NCI-H510A treated with DMSO at 0.1 percent for 48 hours (cell line): ENCODE measurements at places on chromosomes 3 and 15.

DNA sequence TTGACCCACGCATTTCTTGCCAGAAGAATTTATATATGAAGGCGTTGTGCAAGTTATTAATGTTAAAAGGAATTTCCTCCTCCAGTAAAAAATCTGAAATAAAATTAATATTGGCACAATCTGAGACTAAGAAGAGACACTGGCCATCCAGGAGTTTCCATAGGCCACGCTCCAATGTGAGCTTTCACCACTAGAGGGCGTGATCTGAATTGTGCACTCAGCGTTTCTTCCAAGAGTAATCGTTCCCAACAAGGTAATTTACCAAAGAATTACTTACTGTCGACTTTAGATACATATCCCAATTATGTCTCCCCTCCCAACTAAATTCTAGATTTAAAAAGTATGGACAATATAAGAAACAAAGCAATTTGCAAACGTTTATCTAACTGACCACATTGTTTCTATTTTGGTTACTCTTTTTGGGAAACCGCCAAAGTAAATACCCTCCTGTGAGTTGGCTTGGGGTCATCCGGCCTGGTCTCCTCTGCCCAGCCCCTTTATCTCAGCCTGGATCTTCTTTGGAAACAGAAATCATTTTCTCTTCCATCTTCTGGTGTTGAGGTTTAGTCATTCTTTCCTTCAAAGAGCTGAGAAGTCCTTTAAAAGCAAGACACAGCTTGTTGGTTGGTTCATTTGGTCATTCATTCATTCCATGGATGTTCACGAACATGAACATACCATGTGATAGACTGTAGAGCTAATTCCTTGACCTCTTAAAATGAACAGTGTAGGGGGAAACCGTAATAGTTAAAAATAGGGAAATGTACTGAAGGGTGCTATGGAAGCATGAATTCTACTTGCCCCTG, 26.2 kb downstream of the POLR2M start:
- peak; percentile 51 for DNase-seq

DNA sequence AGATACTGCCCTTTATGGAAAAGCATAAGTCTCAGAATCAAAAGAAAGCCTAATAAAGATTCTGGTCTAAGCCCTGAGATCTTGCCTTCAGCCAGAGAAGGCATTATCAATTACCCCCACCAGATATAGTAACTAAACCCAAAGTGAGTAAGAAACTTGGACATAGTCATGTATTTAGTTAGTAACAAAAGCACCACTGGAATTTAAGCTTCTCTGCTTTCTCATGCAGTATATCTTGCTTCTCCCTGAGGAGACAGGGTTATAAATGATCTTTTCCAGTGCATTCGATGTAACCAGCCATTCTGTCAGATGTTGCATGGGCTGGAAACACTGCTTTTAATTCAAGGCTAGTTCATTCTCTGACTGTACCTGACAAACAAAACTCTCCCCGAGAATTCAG, 946.7 kb downstream of the NAALADL2 start:
- DNase-seq: no peak

GRCh38 chr3:17759901-17760300, 17.5 kb upstream of the TBC1D5 start:
- no peak for DNase-seq

- DNase-seq: no peak
Measured at GRCh38 chr3:138338811-138339210, 9.2 kb upstream of the NME9 start.

DNA sequence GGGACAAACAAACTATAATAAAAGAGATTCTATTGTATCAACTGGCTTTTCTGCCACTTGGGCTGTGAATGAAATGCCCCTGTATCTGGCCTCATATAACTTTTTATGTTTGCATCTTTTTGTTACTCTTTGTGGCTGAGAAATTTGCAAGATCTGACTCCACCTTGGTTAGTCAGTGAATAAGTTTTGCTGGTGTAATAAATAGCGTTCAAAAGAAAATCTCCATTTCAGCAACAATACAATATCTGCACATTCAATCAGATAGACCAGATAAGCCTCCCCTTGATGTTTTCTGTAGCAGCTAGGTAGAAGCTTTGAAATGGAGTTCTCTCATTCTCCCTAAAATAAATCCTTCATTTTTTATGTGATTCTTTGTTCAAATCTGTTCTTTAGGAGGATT, 12.0 kb downstream of the TRAT1 start:
- DNase-seq: no peak

DNA sequence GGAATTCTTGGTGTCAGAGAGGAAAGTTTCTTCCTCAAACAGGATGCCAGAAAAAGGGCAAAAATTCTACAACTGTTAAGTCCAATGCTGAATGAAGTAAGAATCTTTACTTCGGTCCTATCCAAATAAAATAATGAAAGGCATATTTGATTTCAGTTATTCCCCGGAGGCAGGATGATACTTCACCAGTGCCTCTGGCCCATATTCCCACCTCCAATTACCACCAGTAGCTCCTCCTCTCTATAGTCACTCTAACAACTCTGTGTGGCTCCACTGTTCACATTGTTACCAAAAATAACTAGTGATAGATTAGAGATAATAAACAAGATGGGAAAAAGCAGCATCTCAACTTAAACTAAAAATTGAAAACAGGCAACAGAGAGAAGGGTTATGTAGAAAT, 20.7 kb downstream of the MAP1A start:
- no peak for DNase-seq

GRCh38 chr3:124261306-124261705, 269.4 kb upstream of the ROPN1 start:
- DNase-seq: no peak

- no peak for DNase-seq
Measured at GRCh38 chr3:145942052-145942451, 218.9 kb downstream of the PLOD2 start.

DNA sequence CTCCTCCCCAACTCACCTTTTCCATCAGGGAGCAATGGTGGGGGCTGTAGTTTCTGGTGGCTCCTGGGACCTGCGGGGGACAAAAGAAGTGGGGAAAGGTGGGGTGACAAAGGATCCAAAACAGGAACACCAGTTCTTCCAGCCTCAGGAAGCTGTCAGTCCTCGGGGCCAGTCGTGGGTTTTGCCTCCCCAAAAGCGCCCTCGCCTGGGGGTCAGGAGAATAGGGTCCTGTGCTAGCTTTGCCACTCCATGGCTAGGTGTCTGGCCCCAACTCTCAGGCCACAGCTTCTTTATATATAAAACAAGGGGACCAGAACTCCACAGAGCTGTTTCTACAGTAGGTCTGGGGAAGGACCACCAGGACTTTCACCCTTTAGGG, 4.0 kb downstream of the CCDC9B start:
- DNase-seq: no peak

GRCh38 chr15:31489281-31489680, 162.6 kb downstream of the KLF13 start:
- no peak for DNase-seq

DNA sequence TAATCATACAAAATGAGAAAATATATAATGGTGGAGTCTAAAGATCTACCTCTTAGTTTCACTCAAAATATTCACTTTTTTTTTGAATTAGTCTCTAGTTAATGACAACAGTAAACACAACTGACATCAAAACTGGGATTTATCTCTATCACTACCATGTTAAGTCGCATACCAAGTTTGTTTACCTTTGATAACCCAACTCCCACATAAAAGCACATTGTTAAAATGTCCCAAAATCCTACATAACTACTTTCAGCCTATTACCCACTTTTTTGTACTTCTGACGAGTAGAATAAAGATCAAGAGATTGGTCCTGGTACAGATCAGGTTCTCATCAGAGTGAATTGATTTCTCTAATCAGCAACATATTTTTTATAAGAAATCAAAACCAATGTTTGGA, 518.5 kb downstream of the EPHA3 start:
- no peak for DNase-seq

GRCh38 chr3:170083343-170083742, 45.5 kb downstream of the GPR160 start:
- DNase-seq: no peak

GRCh38 chr3:98600412-98601095, 7.1 kb upstream of the CPOX start:
- DNase-seq: no peak

- DNase-seq: no peak
Measured at GRCh38 chr3:43786102-43786501, 95.4 kb downstream of the ABHD5 start.

DNA sequence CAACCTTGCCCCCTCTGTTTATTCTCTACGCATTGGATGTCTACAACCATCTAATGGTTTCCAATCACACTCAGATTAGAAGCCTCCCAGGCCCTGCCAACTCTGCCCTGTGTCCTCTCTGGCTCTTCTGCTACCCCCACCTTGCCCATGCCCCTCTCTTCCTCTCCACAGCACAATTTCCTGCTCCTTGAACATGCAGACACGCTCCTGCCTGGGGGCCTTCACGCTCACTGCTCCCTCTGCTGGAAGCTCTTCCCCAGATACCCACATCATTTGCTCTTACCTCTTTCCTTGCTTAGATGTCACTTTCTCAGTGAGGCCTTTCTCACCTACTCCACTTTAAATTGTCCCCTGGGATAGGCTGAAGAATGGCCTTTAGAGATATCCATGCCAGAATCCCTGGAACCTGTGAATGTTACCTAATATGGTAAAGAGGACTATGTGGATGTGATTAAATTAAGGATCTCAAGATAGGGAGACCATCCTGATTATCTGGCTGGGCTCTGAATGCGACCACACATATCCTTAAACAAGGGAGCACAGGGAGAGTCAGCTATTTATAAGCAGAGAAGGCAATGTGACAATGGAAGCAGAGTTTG, 9.9 kb downstream of the KY start:
- peak; percentile 5 for DNase-seq

DNA sequence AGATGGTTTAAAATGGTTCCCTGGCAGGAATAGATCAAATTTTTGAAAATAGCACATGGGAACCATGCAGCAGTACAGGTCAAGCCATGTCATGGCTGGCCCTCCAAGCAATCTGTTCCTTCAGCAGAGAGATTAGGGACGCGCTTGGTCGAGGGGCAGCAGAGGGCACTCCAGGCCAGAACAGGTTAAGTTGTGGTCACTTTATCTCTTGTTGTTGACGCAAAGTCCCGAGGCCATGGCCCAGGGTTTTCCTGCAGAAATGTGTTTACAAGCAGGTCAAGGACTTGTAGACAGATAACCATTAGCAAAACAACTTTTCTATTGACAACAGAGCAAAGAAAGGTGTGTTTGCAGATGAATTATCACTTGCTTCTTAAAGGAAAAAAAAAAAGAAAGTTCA, 570.0 kb upstream of the NR2F2 start:
- no peak for DNase-seq

DNA sequence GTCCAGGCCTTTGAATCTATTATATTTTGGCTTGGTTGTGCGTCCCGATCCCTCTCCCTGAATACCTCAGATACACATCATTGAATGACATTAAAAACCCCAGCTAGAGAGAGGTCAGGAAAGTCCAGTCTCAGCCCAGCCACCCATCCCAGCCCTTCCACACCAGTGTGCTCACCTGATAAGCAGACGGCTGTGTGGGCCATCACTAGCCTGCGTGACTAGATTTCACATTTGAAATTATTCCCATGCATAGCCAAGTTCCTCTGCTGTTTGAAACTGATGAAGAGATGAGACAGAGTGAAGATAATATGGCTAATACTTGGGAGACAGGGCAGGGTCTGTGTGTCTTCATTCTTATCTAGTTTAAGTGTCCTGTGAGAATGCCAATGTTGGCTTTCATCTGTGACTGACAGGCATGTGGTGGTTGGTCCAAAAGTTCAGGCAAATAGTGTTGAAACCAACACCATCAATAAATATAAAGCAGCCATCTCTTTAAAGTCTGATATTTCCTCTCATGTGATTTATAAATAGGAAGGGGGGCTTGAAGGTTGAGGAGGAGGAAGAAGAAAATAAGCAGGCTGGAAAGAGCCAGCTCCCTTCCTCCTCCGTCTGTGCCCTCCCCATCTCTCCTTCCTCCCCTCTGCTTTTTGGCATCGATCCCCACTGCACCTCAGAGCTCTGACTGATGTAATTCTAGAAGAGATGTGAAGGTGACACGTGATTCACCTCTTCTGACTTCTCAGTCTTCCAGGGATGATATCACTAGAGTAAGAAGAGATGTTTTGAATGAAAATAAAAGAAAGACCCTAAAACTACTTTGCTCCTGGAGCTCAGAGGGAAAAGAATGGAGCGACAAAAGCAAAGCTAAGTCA, 5.1 kb downstream of the FAM43A start:
- peak; percentile 58 for DNase-seq
